Chondrocyte (in vitro differentiated cells): ENCODE measurements at places on chromosomes 2 and 18. TPM values are rescaled to one million over a fixed set of nuclear protein-coding genes. Genes with fewer than 3 reads are reported as not detected.

- DNase-seq, result no peak
- H3K36me3 ChIP-seq, result no peaks in the 10 kb centered on the region
- peaks cover 98% of the 10 kb centered on the region for H3K4me1 ChIP-seq
- H3K27me3 ChIP-seq, result no peaks in the 10 kb centered on the region
These were observed 115.2 kb downstream of the SH3RF3 start for GRCh38 chr2:109244304-109244582.

DNA sequence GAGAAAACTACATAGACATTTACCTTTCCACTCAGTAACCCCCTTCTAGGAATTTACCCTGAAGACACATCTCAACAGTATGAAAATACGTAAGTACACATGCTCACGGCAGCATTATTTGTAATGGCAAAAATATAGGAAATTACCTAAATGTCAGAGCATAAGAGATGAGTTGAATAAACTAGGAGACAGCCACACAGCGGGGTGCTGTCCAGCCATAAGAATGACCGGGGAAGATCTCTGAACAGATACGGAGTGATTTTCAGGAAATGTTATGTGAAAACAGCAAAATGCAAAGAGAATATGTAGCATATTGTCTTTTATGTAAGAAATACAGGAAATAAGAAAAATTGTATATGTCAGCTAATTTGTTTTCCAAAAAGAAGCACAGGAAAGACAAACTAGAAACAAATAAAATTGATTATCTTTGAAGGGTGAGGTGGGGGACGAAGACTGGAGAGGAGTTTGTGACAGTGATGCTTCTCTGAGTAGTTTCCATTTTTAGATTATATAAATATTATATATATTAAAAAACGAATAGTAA is 195.4 kb downstream of the HAUS1 start:
- no peak overlapping the region for H3K27ac ChIP-seq
- no peak overlapping the region for H3K4me3 ChIP-seq
- peaks cover 2% of the 10 kb centered on the region for H3K36me3 ChIP-seq
- no peaks in the 10 kb centered on the region for H3K4me1 ChIP-seq

- H3K27ac ChIP-seq, result no peak overlapping the region
- no peak for DNase-seq
- H3K4me3 ChIP-seq, result no peak overlapping the region
- no peaks in the 10 kb centered on the region for H3K27me3 ChIP-seq
These were observed 196.5 kb downstream of the TWIST2 start for GRCh38 chr2:239044336-239044735.

GRCh38 chr2:224359569-224359968 is 42.3 kb downstream of the FAM124B start:
- H3K4me3 ChIP-seq, result no peak overlapping the region
- H3K27ac ChIP-seq, result no peak overlapping the region
- H3K4me1 ChIP-seq, result peaks cover 9% of the 10 kb centered on the region
- H3K36me3 ChIP-seq, result no peaks in the 10 kb centered on the region
- H3K27me3 ChIP-seq, result peaks cover 5% of the 10 kb centered on the region

DNA sequence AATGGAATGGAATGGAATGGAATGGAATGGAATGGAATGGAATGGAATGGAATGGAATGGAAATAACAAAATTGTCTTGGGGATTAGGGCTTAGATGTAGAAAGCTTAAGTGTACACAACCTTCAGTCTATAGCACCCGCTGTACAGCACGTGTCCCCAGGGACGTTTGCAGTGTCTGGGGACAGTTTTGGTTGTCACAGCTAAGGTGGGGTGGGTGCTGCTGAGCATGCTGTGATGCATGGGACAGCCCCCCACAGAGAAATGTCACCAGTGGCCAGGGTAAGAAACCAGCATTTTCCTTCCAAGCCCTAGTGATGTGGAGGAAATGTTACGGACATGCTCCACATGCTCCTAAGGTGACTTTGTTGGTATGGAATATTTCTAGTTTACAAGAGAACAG is 70.8 kb downstream of the SH3RF3 start:
- H3K4me1 ChIP-seq, result peaks cover 65% of the 10 kb centered on the region
- no peak for DNase-seq
- H3K36me3 ChIP-seq, result no peaks in the 10 kb centered on the region
- no peak overlapping the region for H3K4me3 ChIP-seq
- H3K27ac ChIP-seq, result no peak overlapping the region

GRCh38 chr2:224183086-224183485 is 144.0 kb upstream of the SERPINE2 start:
- H3K36me3 ChIP-seq, result peaks cover 1% of the 10 kb centered on the region
- no peak for DNase-seq
- H3K4me1 ChIP-seq, result peaks cover 11% of the 10 kb centered on the region
- H3K4me3 ChIP-seq, result no peak overlapping the region
- no peaks in the 10 kb centered on the region for H3K27me3 ChIP-seq
- H3K27ac ChIP-seq, result peak overlapping the region; percentile 55

GRCh38 chr18:74146756-74147155 is 878 bp downstream of the FBXO15 start:
- peaks cover 33% of the 10 kb centered on the region for H3K4me1 ChIP-seq
- no peaks in the 10 kb centered on the region for H3K27me3 ChIP-seq
- H3K27ac ChIP-seq, result peak overlapping the region; percentile 57
- H3K4me3 ChIP-seq, result peak overlapping the region; percentile 92
- no peaks in the 10 kb centered on the region for H3K36me3 ChIP-seq

DNA sequence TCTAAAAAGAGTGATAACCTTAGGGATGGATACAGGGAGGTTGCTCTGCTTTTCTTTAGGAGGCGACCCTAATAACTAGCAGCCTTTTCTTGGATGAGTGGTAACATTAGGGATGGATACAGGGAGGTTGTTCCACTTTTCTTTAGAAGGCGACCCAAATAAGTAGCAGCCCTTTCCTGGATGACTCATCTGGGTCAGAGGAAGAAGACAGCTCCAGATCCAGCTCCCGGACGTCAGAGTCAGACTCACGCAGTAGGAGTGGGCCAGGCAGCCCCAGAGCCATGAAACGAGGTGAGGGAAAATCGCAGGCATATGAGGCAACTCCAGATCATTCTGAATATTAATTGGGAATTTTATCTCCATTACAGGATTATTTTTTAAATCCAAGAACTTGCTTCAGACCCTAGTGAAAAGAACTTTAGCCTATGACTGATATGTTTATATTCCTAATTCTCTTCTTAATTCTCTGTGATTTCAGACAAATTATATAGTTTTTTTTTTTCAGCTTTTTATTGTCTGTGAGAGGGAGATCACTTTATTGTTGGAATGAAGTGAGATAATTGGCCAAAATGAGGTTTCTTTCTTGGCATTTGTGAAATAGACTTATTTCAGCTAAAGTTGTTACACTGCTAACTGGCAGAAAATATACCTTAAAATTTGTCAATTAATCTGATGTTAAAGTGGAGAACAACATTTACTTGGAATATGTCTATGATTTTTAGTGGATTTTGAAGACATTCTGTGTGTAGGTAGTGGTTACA is 31.2 kb upstream of the C1GALT1C1L start:
- DNase-seq, result no peak
- H3K36me3 ChIP-seq, result peaks cover 6% of the 10 kb centered on the region
- H3K27me3 ChIP-seq, result no peaks in the 10 kb centered on the region
- H3K4me3 ChIP-seq, result no peak overlapping the region

DNA sequence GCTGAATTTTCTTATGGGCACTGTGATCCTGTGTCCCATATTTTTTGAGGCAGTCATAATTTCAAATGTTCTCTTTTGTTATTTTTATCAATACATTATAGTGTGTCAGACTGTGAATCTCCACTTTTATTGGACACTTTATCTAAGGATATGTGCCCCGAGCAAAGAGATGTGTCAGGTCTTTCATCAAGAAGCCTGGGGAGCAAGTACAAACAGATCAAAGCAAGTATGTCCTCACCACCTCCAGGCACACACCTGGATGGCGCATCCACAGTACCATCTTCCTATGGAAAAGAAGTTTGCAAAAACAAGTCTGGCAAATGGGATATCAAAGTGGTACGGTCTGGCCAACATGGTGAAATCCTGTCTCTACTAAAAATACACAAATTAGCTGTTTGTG is 81.0 kb upstream of the ZNF236 start:
- no peak overlapping the region for H3K4me3 ChIP-seq
- H3K27ac ChIP-seq, result no peak overlapping the region
- DNase-seq, result no peak
- no peaks in the 10 kb centered on the region for H3K36me3 ChIP-seq

GRCh38 chr2:32752952-32753351 is 125.1 kb downstream of the TTC27 start:
- no peak overlapping the region for H3K4me3 ChIP-seq
- no peaks in the 10 kb centered on the region for H3K27me3 ChIP-seq
- DNase-seq, result no peak
- peaks cover 9% of the 10 kb centered on the region for H3K36me3 ChIP-seq
- H3K4me1 ChIP-seq, result peaks cover 14% of the 10 kb centered on the region
- H3K27ac ChIP-seq, result no peak overlapping the region

GRCh38 chr2:183242937-183243336 is 118.7 kb downstream of the NUP35 start:
- no peaks in the 10 kb centered on the region for H3K4me1 ChIP-seq
- no peak overlapping the region for H3K4me3 ChIP-seq
- H3K27me3 ChIP-seq, result peaks cover 3% of the 10 kb centered on the region
- H3K36me3 ChIP-seq, result no peaks in the 10 kb centered on the region
- DNase-seq, result no peak

DNA sequence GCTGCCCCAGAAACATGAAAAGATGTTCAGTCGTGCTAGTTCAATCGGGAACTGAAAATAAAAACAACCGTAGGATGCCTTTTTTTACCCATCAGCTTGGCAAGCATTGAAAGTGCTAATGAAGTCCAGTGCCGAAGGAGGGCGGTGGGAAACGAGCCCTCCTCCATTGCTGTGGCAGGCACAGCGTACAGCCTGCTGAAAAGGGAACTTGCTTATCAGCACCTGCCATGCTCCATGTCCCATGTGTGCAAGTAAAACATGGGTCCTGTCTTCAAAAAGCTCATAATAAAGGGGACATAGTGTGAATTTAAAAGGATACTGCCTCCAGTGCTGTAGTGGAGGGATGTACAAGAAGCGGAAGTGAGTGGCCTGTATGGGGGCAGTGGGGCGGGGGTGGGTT is 82.4 kb downstream of the ARMC9 start:
- H3K36me3 ChIP-seq, result peaks cover 67% of the 10 kb centered on the region
- peaks cover 2% of the 10 kb centered on the region for H3K4me1 ChIP-seq
- H3K27ac ChIP-seq, result no peak overlapping the region
- H3K4me3 ChIP-seq, result no peak overlapping the region
- DNase-seq, result no peak

DNA sequence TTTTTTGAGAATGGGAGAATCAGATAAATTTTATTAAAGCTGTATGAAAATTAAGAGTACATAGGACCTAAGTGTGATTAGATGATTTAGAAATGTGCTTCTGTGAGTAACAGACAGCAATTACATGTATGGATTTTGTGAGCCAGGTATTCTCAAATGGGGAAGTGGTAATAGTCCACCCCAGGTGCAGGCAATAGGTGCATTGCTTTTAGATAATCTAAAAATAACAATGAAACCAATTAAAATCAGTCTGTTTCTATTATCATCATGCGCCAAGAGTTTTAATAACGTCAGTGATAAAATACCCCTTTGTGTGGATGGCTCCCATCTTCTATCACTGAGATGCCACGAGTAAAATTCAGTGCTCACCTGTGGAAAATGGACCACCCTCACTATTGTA is 265.3 kb downstream of the RNF144A start:
- H3K4me1 ChIP-seq, result peaks cover 15% of the 10 kb centered on the region
- H3K36me3 ChIP-seq, result no peaks in the 10 kb centered on the region
- DNase-seq, result no peak
- H3K27me3 ChIP-seq, result no peaks in the 10 kb centered on the region
- H3K4me3 ChIP-seq, result no peak overlapping the region
- no peak overlapping the region for H3K27ac ChIP-seq

GRCh38 chr2:156191527-156191926 is 141.0 kb downstream of the NR4A2 start:
- H3K27ac ChIP-seq, result no peak overlapping the region
- no peaks in the 10 kb centered on the region for H3K27me3 ChIP-seq
- no peak for DNase-seq
- no peaks in the 10 kb centered on the region for H3K4me1 ChIP-seq
- H3K4me3 ChIP-seq, result no peak overlapping the region
- H3K36me3 ChIP-seq, result no peaks in the 10 kb centered on the region

- peaks cover 9% of the 10 kb centered on the region for H3K36me3 ChIP-seq
- H3K4me1 ChIP-seq, result peaks cover 65% of the 10 kb centered on the region
- no peaks in the 10 kb centered on the region for H3K27me3 ChIP-seq
- peak overlapping the region; percentile 94 for H3K27ac ChIP-seq
These were observed 19.1 kb upstream of the STPG4 start for GRCh38 chr2:47173986-47174732.

- H3K27ac ChIP-seq, result no peak overlapping the region
- no peak for DNase-seq
- H3K4me1 ChIP-seq, result peaks cover 30% of the 10 kb centered on the region
- peaks cover 28% of the 10 kb centered on the region for H3K36me3 ChIP-seq
- H3K27me3 ChIP-seq, result no peaks in the 10 kb centered on the region
These were observed 72.7 kb downstream of the CAB39 start for GRCh38 chr2:230785346-230785745.

DNA sequence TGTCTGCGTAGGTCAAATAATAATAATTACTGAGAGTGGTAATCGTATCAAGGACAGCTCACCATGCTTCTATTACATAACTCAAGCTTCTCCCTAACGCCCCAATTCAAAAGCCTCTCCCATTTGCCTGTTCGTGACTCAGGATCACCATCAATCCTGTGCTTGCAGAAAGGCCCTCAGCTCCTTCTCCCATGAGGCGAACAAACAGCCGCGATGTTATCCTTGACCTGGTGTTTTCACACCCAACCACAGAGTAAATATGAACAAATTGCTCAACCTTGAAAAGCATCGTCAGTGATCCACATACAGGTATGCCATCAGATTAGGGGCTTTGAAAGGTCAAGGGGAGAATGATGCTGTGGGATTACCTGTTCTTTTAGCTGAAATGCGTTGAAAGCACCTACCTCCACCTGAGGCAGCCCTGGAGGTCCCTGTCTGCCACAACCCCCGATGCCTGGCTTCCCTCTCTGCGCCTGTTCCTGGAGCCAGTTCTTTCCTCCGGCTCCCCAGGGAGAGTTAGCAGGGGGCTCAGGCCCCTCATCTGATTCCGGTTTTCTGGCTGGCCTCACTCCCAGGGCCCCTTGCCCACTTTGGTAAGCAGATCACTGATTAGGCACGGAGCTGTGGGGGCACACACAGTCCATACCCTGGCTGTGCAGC is 39.1 kb upstream of the ODC1 start:
- peaks cover 5% of the 10 kb centered on the region for H3K36me3 ChIP-seq
- DNase-seq, result no peak

- H3K4me3 ChIP-seq, result no peak overlapping the region
- H3K36me3 ChIP-seq, result no peaks in the 10 kb centered on the region
- H3K27me3 ChIP-seq, result peaks cover 53% of the 10 kb centered on the region
- no peak overlapping the region for H3K27ac ChIP-seq
These were observed 15.4 kb downstream of the ACOXL start for GRCh38 chr2:110747522-110748488.

DNA sequence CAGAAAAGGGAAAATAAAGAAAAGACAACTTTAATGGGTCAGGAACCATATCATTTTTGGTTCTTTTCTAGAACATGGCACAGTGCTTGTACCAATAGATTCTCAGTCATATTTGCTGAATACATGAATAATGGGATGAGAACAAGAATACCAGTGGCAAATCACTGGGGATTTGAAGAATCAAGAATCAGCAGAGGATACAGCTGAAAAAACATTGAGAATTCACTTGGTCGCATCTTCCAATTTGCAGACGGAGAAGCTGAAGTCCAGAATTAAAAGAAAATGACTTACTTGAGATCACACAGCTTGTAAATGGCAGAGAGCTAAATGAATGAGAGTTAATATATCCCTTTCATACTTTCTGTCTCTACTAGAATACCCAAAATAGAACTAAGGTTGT is 362.2 kb downstream of the RAD51AP2 start:
- DNase-seq, result no peak
- H3K27ac ChIP-seq, result no peak overlapping the region
- peaks cover 3% of the 10 kb centered on the region for H3K27me3 ChIP-seq
- H3K4me3 ChIP-seq, result no peak overlapping the region
- H3K4me1 ChIP-seq, result no peaks in the 10 kb centered on the region
- H3K36me3 ChIP-seq, result no peaks in the 10 kb centered on the region

NEU4 gene
- 0.42 to 1.3 TPM (median 0.85 TPM) in 3 replicates for total RNA-seq

SPP2 gene
- total RNA-seq, result not detected in 3 replicates

ZNF804A gene
- not detected in 3 replicates for total RNA-seq

CHST9 gene
- 0.56 to 1.1 TPM (median 0.82 TPM) in 3 replicates for total RNA-seq
